ENCODE measurements at places on chromosomes 2 and 18. TPM values are rescaled to one million over a fixed set of nuclear protein-coding genes. Genes with fewer than 3 reads are reported as not detected.

GRCh38 chr18:10842861-10843260, 306.5 kb downstream of the PIEZO2 start:
- no peaks in the 10 kb centered on the region for H3K36me3 ChIP-seq
- H3K27ac ChIP-seq = no peak overlapping the region
- H3K27me3 ChIP-seq = no peaks in the 10 kb centered on the region
- no peak overlapping the region for H3K4me3 ChIP-seq
- no peaks in the 10 kb centered on the region for H3K4me1 ChIP-seq
- DNase-seq = no peak

DNA sequence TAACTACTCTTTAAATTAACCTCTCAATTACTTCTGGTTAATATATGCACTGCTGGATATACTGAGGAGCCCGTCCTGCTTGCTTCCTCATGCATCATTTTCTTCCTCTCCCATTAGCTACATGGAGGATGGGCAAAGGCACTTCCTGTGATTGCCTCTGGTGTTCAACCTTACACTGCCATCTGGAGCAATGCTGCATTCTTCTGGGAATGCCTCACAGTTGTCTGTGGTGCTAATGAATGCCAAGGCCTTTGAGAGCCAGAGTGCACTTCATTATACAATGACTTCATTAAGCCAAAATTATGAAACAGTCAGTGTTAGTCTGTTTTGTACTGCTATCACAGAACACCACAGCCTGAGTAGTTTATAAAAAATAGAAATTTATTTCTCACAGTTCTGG, 134.8 kb upstream of the DOCK10 start:
- no peaks in the 10 kb centered on the region for H3K27me3 ChIP-seq
- H3K36me3 ChIP-seq = no peaks in the 10 kb centered on the region
- no peak overlapping the region for H3K4me3 ChIP-seq

Gene LAMA1
- total RNA-seq = 8.3 TPM

Gene SRD5A2
- not detected for total RNA-seq

- peaks cover 8% of the 10 kb centered on the region for H3K4me1 ChIP-seq
- no peak overlapping the region for H3K4me3 ChIP-seq
- no peaks in the 10 kb centered on the region for H3K27me3 ChIP-seq
These were observed 46.2 kb downstream of the LHCGR start for GRCh38 chr2:48709096-48710034.

GRCh38 chr2:60628026-60628425, 74.6 kb upstream of the BCL11A start:
- H3K36me3 ChIP-seq = no peaks in the 10 kb centered on the region
- no peaks in the 10 kb centered on the region for H3K4me1 ChIP-seq
- no peak overlapping the region for H3K4me3 ChIP-seq
- H3K27me3 ChIP-seq = no peaks in the 10 kb centered on the region
- DNase-seq = no peak

- H3K36me3 ChIP-seq = no peaks in the 10 kb centered on the region
- no peaks in the 10 kb centered on the region for H3K27me3 ChIP-seq
- no peak within 1 kb of the TSS for H3K27ac ChIP-seq
- H3K4me3 ChIP-seq = no peak within 1 kb of the TSS
- no peak for DNase-seq
- no peaks in the 10 kb centered on the region for H3K4me1 ChIP-seq
These were observed at the start of gene KCNJ13 for GRCh38 chr2:232776435-232776834. KCNJ13 (minus strand) TSS chr2:232776565; CDS start chr2:232771362, 5,203 bp downstream.

Gene MAP3K19
- not detected for total RNA-seq

Gene GBX2
- total RNA-seq = not detected

Gene FAM110C
- not detected for total RNA-seq

DNA sequence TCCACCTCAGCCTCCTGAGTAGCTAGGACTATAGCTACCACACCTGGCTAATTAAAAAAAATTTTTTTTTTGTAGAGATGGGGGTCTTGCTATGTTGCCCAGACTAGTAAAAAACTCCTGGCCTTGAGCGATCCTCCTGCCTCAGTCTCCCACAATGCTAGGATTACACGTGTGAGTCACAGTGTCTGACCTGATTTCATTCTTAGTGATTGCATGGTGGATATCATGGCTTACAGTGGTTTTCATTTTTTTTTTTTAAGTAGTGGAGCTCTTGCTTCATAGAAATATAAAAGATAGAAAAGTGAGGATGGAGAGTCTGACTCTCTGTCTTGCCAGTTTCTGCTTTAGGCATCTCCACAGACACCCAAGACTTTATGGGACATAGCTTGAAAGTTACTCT, 83.6 kb downstream of the CDC42EP3 start:
- H3K4me1 ChIP-seq = peaks cover 79% of the 10 kb centered on the region
- H3K27me3 ChIP-seq = no peaks in the 10 kb centered on the region
- no peak overlapping the region for H3K4me3 ChIP-seq
- peak overlapping the region; percentile 61 for H3K27ac ChIP-seq

Gene CRYGC
- not detected for total RNA-seq

DNA sequence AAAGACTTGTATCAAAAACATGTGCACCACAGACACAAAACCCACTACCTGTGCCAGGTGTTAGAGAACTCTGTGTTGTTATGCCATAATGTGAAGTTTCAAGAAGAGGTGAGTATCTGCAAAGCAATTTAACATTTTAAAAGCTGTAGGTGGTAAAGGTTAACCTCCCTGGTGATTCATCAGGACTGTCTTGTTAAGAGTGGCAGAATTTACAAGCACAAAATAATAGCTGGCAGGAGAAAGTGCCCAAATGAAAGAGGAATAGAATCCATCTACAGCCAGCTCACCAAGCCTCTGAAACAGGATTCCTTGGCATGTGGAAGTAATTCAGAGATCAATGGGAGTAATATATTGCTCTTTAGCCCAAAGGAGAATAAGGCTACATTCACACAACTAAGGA, 230.7 kb downstream of the AFF3 start:
- no peak overlapping the region for H3K27ac ChIP-seq
- H3K27me3 ChIP-seq = no peaks in the 10 kb centered on the region
- H3K36me3 ChIP-seq = no peaks in the 10 kb centered on the region

Gene SULT6B1
- not detected for total RNA-seq

Gene ADRA2B
- total RNA-seq = under 0.01 TPM

Gene DIPK1C
- not detected for total RNA-seq

GRCh38 chr2:106187273-106187891, 6.7 kb downstream of the UXS1 start:
- no peak for DNase-seq
- no peaks in the 10 kb centered on the region for H3K27me3 ChIP-seq
- no peak overlapping the region for H3K27ac ChIP-seq
- peaks cover 11% of the 10 kb centered on the region for H3K4me1 ChIP-seq
- no peaks in the 10 kb centered on the region for H3K36me3 ChIP-seq

- H3K4me3 ChIP-seq = no peak overlapping the region
- no peak overlapping the region for H3K27ac ChIP-seq
- no peaks in the 10 kb centered on the region for H3K4me1 ChIP-seq
- H3K36me3 ChIP-seq = no peaks in the 10 kb centered on the region
- no peak for DNase-seq
These were observed 65.6 kb upstream of the CAPN13 start for GRCh38 chr2:30872797-30873196.

GRCh38 chr18:55265984-55266383, 306.7 kb upstream of the CCDC68 start:
- H3K36me3 ChIP-seq = peaks cover 37% of the 10 kb centered on the region
- no peaks in the 10 kb centered on the region for H3K27me3 ChIP-seq
- H3K4me3 ChIP-seq = no peak overlapping the region
- H3K27ac ChIP-seq = no peak overlapping the region

- H3K36me3 ChIP-seq = no peaks in the 10 kb centered on the region
- DNase-seq = no peak
- no peak overlapping the region for H3K27ac ChIP-seq
- H3K27me3 ChIP-seq = no peaks in the 10 kb centered on the region
These were observed 55.9 kb downstream of the ACVR1C start for GRCh38 chr2:157572725-157573124.

Gene SLC23A3
- total RNA-seq = 1.4 TPM

DNA sequence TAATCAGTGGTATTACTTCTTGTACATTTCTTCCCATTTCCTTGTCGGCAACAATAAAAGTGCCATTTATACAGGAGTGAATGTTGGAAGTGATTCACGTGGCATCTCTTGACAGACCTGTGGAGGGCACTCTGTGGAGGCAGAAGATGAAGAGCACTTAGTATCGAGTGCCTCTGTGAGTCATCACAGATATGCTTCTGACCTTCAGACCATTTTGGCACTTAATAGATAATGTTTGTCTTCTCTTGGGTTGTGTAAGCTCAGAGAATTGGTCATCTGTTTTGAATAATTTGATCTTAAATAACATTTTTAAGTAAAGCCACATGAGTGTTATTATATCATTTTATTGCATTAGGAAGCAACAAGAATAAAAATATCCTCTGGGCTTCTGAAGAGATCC, 305.5 kb downstream of the PTPRM start:
- H3K27me3 ChIP-seq = no peaks in the 10 kb centered on the region
- no peak overlapping the region for H3K27ac ChIP-seq
- peak; percentile 25 for DNase-seq
- H3K4me1 ChIP-seq = peaks cover 15% of the 10 kb centered on the region
- H3K4me3 ChIP-seq = no peak overlapping the region

Gene ALPP
- total RNA-seq = not detected

Gene EPHA4
- 12.7 TPM for total RNA-seq

Gene ZAP70
- total RNA-seq = under 0.01 TPM

- H3K4me1 ChIP-seq = peaks cover 25% of the 10 kb centered on the region
- H3K27me3 ChIP-seq = no peaks in the 10 kb centered on the region
- peaks cover 54% of the 10 kb centered on the region for H3K36me3 ChIP-seq
- peak overlapping the region; percentile 83 for H3K4me3 ChIP-seq
- DNase-seq = no peak
These were observed 2.9 kb downstream of the MAT2A start for GRCh38 chr2:85541753-85542457.

- H3K27ac ChIP-seq = peak overlapping the region; percentile 66
- H3K27me3 ChIP-seq = no peaks in the 10 kb centered on the region
- H3K36me3 ChIP-seq = peaks cover 28% of the 10 kb centered on the region
- H3K4me3 ChIP-seq = no peak overlapping the region
- no peak for DNase-seq
These were observed 23.9 kb downstream of the CLIP4 start for GRCh38 chr2:29139152-29139551.
